Left ventricle myocardium inferior (tissue), 1 donor: ENCODE measurements at places on chromosomes 11 and 22. TPM values are rescaled to one million over a fixed set of nuclear protein-coding genes. Genes with fewer than 3 reads are reported as not detected.

- no peaks in the 10 kb centered on the region for H3K36me3 ChIP-seq
- H3K27ac ChIP-seq: peak overlapping the region; percentile 4
- peak overlapping the region; percentile 35 for H3K4me3 ChIP-seq
- peak; percentile 74 for DNase-seq
These were observed 69.2 kb downstream of the CD82 start for GRCh38 chr11:44634401-44635281.

DNA sequence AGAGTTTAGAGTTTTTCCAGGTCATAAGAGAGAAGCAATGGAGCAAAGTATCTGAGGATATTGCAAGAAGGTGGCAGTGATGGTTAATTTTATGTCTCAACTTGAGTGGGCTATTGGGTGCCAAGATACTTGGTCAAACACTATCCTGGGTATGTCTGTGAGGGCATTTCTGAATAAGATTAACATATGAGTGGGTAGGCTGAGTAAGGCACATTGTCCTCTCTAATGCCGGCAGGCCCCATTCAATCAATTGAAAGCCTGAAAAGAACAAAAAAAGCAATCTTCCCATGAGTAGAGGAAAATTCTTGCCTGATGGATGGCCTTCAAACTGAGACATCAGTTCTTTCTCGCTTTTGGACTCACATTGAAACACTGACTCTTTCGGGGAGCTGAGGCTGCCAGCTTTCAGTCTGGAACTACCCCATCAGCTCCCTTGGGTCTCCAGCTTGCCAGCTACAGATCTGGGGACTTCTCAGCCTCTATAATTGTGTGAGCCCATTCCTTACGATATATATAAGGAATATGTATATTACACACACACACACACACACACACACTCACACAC is 228.8 kb downstream of the BUD13 start:
- no peak for DNase-seq
- H3K36me3 ChIP-seq: no peaks in the 10 kb centered on the region
- H3K27me3 ChIP-seq: peaks cover 75% of the 10 kb centered on the region
- peaks cover 4% of the 10 kb centered on the region for H3K4me1 ChIP-seq
- H3K4me3 ChIP-seq: no peak overlapping the region
- no peak overlapping the region for H3K27ac ChIP-seq

GRCh38 chr22:27108425-27109114 is 451.2 kb downstream of the MIAT start:
- no peak overlapping the region for H3K4me3 ChIP-seq
- no peaks in the 10 kb centered on the region for H3K36me3 ChIP-seq
- H3K27ac ChIP-seq: peak overlapping the region; percentile 9
- H3K4me1 ChIP-seq: peaks cover 30% of the 10 kb centered on the region
- H3K27me3 ChIP-seq: peaks cover 63% of the 10 kb centered on the region

DNA sequence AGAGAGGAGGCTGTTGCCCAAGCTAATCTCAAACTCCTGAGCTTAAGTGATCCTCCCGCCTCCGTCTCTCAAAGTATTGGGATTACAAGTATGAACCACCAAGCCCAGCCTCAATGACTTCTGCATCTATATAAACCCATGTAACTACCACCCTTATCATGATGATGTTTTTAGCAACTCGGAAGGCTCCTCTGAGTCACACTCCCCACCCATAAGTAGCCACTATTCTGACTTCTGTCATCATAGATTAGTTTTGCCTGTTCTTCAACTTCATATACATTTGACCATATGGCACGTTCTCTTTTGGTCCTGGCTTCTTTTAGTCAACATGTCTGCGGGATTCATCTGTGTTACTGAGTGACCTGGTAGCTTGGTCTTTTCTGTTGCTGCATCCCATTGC is 6.4 kb upstream of the FOSL1 start:
- H3K4me3 ChIP-seq: no peak overlapping the region
- peaks cover 6% of the 10 kb centered on the region for H3K4me1 ChIP-seq
- H3K27ac ChIP-seq: no peak overlapping the region
- no peaks in the 10 kb centered on the region for H3K36me3 ChIP-seq
- peaks cover 21% of the 10 kb centered on the region for H3K27me3 ChIP-seq
- DNase-seq: no peak

DNA sequence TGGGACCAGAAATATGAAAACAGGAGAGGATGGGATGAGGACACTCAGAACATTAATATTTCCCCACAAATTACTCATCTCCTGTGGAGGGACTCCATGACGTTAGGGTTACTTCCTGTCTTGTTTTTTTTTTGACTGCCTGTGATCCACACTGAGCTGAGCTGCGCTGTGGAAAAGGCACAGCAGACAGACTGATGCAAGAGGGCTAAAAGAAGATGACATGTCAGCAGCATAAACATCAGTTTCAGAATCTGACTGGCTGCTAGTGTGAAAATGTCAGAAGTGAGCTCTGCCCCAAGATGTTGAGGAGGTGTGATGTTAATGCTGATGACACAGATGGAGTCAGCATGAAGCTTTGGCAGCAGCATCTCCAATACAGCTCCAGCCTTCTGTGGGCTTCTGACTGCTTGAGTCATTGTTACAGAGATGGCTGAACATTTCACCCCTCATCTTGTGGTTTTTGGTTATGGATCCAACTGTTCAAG is 286.8 kb downstream of the BLID start:
- H3K27me3 ChIP-seq: no peaks in the 10 kb centered on the region
- no peak for DNase-seq
- peaks cover 4% of the 10 kb centered on the region for H3K36me3 ChIP-seq
- no peak overlapping the region for H3K4me3 ChIP-seq
- peak overlapping the region; percentile 34 for H3K27ac ChIP-seq

DNA sequence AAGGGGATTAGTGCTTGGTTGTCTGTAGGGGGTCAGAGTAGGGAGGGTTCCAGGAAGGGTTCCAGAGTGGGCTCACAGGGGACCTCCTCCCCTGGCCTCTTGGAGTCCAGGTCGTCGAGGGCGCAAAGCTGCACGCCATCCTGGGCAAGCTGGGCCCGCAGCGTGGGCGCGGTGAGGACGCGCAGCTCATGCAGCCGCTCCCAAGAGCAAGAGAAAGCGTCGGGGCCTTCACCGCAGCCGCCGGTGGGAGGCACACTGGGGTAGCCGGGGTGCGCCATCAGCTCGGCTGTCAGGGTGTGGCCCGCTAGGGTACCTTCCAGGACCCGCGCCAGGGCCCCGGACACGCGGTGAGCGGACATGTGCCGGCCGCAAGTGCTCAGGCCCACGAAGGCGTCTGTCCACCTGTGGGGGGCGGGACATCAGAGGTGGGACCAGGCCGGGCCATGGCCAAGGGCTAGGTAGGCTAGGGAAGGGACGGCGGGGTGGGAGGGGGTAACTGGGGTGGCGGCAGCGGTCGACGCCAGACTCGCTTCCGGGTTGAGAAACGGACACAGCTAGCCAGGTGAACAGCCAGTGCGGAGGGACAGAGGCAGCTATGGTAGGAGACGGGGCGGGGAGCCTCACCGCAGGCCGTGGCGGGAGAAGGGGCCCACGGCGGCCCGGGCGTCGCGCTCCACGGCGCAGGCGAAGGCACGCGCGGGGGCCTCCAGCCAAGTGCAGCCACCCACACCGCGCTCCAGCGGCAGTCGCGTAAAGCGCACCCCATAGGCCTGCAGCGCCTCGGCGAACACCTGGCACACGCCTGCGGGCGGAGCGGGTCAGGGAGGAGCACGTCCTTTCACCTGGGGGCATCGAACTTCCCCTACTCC is 1.2 kb downstream of the YDJC start:
- no peak for DNase-seq
- H3K36me3 ChIP-seq: no peaks in the 10 kb centered on the region

- no peak overlapping the region for H3K27ac ChIP-seq
- DNase-seq: no peak
- no peaks in the 10 kb centered on the region for H3K4me1 ChIP-seq
- H3K27me3 ChIP-seq: no peaks in the 10 kb centered on the region
- H3K4me3 ChIP-seq: no peak overlapping the region
These were observed 65.5 kb upstream of the CHORDC1 start for GRCh38 chr11:90288212-90288821.

DNA sequence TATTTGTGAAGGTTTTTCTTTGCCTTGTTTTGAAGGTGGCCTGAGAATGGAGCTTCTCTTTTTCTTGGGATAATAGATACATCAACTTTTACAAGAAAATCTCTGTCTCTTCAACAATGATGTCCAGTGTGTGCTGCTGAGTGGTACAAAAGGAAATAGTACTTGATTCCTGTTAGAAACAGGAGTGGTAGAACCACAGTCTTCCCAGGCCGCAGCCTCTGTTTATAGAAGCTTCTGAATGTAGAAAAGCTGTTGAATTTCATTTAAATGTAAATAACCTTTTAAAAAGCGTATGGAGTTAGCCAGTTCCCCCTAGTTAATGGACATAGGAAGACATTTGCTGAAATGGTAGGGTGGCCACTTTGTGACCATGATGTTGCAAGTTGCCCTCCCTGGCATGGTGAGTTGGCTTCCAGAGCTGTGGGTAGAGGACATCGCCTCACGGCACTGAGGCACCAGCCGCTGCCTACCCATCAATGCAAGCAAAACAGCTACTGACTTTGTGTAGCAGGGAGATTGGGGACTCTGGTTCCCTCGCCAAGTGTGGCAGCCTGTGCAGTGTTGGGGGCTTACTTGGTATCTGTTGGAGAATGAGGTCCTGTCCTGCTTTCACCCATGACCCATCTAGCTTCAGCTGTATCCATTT is 31.6 kb downstream of the C11orf91 start:
- H3K36me3 ChIP-seq: no peaks in the 10 kb centered on the region
- H3K27ac ChIP-seq: no peak overlapping the region
- H3K4me1 ChIP-seq: no peaks in the 10 kb centered on the region
- no peak for DNase-seq
- no peak overlapping the region for H3K4me3 ChIP-seq
- H3K27me3 ChIP-seq: no peaks in the 10 kb centered on the region

GRCh38 chr11:117679461-117679860 is 117.6 kb downstream of the DSCAML1 start:
- H3K27me3 ChIP-seq: no peaks in the 10 kb centered on the region
- H3K36me3 ChIP-seq: no peaks in the 10 kb centered on the region

DNA sequence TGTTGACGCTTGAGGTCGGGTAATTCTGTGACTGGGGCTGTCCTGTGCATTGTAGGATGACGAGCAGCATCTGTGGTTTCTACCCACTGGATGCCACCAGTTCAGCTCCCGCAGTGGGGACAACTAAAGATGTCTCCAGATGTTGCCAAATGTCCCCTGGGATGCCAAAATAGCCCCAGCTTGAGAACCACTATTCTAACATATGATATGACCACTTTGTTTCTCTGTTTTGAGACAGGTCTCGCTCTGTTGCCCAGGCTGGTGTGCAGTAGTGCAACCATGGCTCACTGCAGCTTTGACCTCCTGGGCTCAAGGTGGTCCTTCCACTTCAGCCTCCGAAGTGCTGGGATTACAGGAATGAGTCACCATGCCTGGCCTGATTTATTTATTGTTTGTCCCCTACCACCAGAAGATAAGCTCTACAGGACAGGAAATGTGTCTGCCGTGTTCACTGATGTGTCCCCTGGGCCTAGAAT is 4.4 kb upstream of the MEN1 start:
- DNase-seq: no peak
- H3K27ac ChIP-seq: no peak overlapping the region
- H3K27me3 ChIP-seq: no peaks in the 10 kb centered on the region
- H3K36me3 ChIP-seq: no peaks in the 10 kb centered on the region
- peaks cover 6% of the 10 kb centered on the region for H3K4me1 ChIP-seq
- no peak overlapping the region for H3K4me3 ChIP-seq

DNA sequence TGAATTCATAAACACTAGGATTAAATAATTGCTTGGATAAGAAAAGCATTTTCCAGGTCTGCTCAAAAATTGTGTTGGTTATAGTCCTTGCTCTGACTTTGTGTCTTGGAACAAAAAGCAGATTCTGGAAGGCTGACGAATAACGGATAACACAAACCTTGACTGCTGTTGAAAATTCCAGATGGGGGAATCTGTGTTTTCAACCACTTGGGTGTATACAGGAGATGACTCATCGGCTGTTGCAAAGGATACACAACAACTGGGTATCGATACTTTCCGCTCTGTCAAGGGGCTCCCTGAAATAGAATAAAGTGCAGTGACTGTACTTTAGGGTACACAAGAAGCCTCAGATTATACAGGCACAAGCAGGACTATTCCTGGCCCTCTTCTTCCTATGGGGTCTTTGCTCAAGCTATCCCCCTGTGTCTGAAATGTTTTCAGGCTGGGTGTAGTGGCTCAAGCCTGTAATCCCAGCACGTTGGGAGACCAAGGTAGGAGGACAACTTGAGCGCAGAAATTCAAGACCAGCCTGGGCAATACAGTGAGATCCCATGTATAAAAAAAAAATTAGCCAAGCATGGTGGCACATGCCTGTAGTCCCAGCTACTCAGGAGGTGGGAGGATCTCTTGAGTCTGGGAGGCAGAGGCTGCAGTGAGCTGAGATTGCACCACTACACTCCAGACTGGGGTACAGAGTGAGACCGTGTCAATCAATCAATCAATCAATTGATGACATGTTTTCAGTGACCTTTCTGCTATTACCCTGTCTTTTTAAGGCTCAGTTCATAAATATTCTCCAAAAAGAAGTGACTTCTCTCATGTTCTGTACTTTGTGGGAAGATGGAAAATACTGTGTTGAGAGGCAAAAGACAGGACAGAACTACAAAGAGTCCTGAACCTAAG is 48.6 kb upstream of the UCP3 start:
- no peak overlapping the region for H3K4me3 ChIP-seq

- peak overlapping the region; percentile 92 for H3K27ac ChIP-seq
- DNase-seq: no peak
- no peaks in the 10 kb centered on the region for H3K36me3 ChIP-seq
- H3K4me3 ChIP-seq: peak overlapping the region; percentile 73
These were observed 1.4 kb downstream of the CD248 start for GRCh38 chr11:66315498-66315885.

- H3K36me3 ChIP-seq: no peaks in the 10 kb centered on the region
- no peaks in the 10 kb centered on the region for H3K27me3 ChIP-seq
These were observed 54.5 kb downstream of the PACS1 start for GRCh38 chr11:66124564-66124963.

DNA sequence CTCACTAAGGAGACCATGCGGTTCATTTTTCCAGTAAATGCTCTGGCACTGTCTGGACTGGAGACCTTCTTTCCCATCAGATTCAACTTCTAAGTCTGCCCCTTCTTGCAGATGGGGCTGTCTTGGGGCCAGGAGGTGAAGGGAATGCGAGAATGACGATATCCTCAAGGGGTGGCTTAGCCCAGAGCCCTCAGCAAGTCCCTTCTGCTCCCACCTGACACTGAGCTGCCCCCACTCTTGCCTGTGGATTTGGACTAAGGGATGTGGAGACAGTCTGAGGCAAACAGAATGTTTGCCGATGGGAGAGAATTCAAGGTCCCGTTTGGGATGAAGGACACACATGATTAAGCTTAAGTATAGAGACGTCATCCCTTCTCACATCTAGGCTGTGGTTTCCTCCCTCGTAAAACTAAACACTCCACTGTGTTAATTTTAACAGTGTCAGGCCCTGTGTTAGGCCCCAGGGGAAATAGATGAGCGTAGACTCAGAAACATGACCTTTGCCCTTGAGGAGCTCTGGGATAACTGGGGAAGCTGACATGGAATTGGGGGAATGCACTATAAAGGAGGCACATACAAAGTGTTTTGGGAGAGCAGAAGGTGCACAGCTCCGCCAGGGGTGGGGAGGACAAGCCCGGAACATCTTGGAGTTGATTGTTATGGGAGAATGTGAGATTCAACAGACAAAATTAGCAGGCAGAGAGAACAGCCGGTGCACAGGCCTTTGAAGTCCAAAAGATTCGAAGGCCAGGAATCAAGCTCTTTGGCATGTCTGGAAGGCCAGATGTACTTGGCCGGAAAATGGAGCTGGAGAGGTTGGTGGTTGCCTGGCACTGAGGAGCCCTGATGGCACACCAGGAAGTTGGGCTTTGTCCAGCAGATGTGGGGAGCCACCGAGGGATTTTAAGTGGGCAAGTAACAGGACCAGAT is 71.6 kb downstream of the ST3GAL4 start:
- DNase-seq: no peak
- no peaks in the 10 kb centered on the region for H3K36me3 ChIP-seq
- H3K4me3 ChIP-seq: no peak overlapping the region
- peaks cover 63% of the 10 kb centered on the region for H3K4me1 ChIP-seq
- peak overlapping the region; percentile 69 for H3K27ac ChIP-seq

The EIF3D gene
- total RNA-seq: 75.4 TPM

The DAGLA gene
- 3.2 TPM for total RNA-seq

The CLP1 gene
- 6.0 TPM for total RNA-seq
